Stimulated activated CD4-positive, alpha-beta T cell treated with anti-CD3 and anti-CD28 coated beads, Interleukin-2, amount 100 ng/mL, for 4 hours (primary cell): ENCODE measurements at places on chromosomes 6 and 20.

- no peak for DNase-seq
Measured at GRCh38 chr6:123415844-123416468, 220.8 kb downstream of the TRDN start.

DNA sequence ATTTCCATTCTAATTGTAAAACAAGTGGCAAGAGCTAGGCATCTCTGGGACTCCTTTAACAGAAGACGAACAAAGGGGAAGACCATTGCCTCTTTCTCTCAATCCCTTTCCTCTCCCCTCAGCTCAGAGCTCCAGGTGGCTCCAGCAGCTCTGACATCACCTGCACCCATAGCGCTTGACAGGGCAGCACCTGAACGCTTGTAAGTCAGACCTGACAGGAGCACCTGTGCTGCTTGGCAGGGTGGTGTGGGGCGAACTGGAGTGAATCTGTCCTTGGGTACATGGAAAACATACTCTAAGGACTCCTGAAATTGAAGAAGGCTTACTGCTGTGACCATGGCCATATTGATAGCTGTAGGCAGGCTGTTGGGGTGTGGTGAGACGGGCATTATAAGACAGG is 409.5 kb upstream of the AGPAT4 start:
- no peak for DNase-seq

DNA sequence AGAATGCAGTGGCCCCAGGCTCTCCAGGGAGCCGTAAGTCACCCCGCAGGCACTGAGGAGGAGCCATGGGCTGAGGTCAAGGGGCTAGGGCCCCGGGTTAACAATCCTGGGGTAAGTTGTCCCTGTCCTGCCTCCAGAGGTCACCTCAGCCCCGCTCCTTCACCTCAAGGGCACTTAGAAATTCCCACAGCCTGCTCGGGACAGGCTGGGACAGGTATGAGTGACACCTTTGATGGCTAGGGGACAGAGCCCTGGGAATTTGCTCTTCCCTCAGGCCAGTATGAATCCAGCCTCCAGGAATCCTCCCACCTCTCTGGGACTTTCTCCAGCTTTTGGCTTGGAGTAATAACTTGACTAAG is 3.5 kb upstream of the GRM4 start:
- DNase-seq: no peak

DNA sequence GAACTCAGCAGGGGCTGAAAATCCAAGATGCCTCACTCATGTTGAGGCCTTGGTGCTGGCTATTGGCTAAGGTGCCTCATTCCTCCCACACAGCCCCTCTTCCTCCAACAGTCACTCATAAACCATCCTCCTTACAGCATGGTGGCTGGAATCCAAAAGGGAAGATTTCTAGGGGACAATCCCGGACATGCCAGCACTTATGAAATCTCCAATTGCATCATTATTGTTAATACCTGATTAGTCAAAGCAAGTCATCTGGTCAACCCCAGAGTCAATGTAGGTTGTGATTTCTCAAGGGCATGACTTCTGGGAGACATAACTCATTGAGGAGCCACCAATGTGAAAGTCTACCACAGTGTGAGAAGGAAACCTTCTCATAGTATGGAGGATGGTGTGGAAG is 506.6 kb upstream of the NOX3 start:
- no peak for DNase-seq

DNA sequence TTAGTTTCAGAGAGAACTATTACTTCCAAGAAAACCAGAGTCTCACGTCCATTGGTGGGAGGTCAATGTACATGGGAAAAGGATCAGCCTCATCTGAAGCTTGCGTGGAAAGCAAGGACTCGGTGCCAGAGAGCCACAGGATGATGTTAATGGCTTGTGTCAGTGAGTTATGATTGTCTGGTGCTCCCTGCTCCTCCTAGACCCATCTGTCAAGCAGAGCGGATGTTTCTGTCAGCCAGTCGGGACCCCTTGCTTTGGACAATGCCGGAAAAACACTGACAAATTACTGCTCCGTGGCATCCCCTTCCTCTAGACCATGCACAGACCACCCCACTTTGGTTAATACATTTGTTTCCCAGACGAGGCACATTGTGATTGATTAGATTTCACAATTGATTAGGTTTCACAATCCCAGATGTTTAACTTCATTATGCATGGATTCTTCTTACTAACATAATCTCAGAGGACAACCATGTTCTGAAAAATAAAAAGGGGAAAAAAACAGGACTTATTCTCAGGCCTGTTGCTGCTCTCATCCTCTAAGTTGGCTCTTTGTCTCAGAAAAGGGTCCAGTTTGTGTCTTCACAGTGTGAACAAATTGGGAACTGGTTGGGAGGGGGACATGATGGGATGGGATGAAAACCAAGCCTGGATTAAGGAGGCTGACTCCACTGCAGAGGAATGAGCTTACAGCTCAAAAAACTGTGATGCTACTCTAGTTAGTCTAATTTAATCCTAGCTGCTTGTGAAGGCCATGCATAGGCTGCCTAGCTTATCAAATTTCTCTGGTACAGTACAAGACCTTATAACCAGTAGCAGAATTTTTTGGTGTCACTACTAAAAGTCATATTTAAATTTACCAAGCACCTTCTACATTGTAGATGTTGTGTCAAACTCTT is 51.9 kb downstream of the UNC5CL start:
- DNase-seq: no peak

- DNase-seq: no peak
Measured at GRCh38 chr6:127690092-127690491, 113.1 kb downstream of the C6orf58 start.

DNA sequence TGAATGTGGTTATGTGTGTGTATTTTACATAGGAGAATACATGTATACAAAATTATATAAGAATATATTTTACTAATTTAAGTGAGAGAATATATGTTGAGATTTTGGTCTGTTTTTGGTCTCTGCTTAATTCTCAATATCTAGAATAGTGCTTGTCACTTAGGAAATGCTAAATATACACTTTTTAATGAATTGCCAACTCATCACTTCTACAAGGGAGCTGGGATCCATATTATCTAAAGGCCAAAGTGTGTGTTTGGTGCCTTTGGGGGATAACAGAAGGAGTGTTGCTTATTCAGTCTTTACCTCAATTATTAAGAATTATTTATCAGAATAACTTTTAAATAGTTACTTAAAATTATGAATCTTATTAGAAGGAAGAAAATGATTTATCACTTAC is 1304.8 kb downstream of the HACE1 start:
- DNase-seq: no peak

GRCh38 chr20:38286586-38287531 is 17.1 kb upstream of the BPI start:
- DNase-seq: no peak

GRCh38 chr20:48749437-48749836 is 78.4 kb downstream of the PREX1 start:
- no peak for DNase-seq
